Temporal lobe (tissue), 4 donors: ENCODE measurements at places on chromosomes 12 and 14. TPM values are rescaled to one million over a fixed set of nuclear protein-coding genes. Genes with fewer than 3 reads are reported as not detected.

Gene PRKD1
- 18.9 TPM for total RNA-seq

Gene RNU7-1
- total RNA-seq = not detected

Gene CHFR
- total RNA-seq = 30.5 TPM

Gene FGF6
- total RNA-seq = not detected

Gene NXPH4
- total RNA-seq = 1.7 TPM

Gene CCDC196
- not detected for total RNA-seq

Gene DAO
- total RNA-seq = not detected

Gene SRSF5
- total RNA-seq = 135 TPM

Gene ITGB7
- total RNA-seq = 0.25 TPM

Gene CRADD
- 10.3 TPM for total RNA-seq

Gene GARIN6
- not detected for total RNA-seq

Gene CLEC2D
- total RNA-seq = 9.1 TPM

Gene NEUROD4
- 0.98 TPM for total RNA-seq

Gene SAMD15
- 5.2 TPM for total RNA-seq

Gene SERPINA3
- 0.74 TPM for total RNA-seq

Gene C12orf54
- total RNA-seq = not detected

Gene NOS1
- 3.9 TPM for total RNA-seq

Gene EFS
- 11.1 TPM for total RNA-seq

Gene C12orf75
- 20.9 TPM for total RNA-seq

Gene HOXC6
- total RNA-seq = not detected

Gene P2RX4
- total RNA-seq = 3.7 TPM

Gene MDGA2
- 51.1 TPM for total RNA-seq

Gene ZDHHC22
- 9.8 TPM for total RNA-seq

Gene CLEC4A
- 0.25 TPM for total RNA-seq

Gene DLGAP5
- 3.9 TPM for total RNA-seq

Gene GUCY2C
- total RNA-seq = under 0.01 TPM

Gene TEX22
- total RNA-seq = 0.25 TPM

Gene ZNF891
- 6.6 TPM for total RNA-seq

Gene NRIP2
- 0.25 TPM for total RNA-seq

Gene GALNT8
- 46.5 TPM for total RNA-seq

Gene DLK1
- total RNA-seq = 0.25 TPM
